ENCODE measurements at places on chromosomes 6 and 20.

DNA sequence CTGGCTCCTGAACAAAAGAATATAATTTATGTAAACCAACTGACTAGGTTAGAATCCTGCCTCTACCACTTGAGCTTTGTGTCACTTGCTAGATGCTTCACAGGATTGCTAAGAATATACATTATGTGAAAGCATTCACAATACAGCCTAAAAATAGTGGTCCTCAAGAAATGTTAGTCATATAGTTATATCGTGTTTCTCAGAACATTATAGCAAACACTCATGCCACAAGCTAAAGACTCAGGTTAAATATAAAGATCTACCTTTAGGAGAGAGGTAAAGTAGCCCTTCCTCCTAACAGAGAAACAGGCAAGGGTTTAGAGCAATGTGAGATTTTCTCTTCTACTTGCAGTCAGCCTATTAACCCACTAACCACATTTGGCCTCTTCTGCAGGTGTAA, 17.8 kb upstream of the ALDH8A1 start:
- no peak for ATAC-seq

GRCh38 chr6:128763599-128764300, 119.2 kb upstream of the LAMA2 start:
- no peak for ATAC-seq

GRCh38 chr6:140905724-140906123, 1227.0 kb upstream of the GJE1 start:
- ATAC-seq = no peak

- no peak for ATAC-seq
Measured at GRCh38 chr20:2987861-2988260, 55.6 kb upstream of the GNRH2 start.

GRCh38 chr6:170152989-170153388, 137.9 kb downstream of the DLL1 start:
- ATAC-seq = no peak

DNA sequence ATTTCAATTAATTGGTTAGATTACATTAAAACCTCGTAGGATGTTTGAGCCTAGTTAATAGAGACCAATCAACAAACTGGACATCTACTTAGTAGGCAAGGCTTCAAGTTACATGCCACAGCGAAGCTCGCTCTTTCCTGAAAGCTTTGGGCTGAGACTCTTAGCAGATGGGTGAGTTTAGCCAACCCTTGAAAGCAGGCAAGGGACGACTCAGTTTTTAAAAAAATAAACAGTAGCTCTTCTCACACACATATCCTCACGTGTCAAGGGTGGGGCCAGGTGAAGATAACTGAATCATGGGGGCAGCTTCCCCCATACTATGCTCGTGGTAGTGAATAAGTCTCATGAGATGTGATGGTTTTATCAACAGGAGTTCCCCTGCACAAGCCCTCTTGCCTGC, 775 bp downstream of the MTFR2 start:
- no peak for ATAC-seq

DNA sequence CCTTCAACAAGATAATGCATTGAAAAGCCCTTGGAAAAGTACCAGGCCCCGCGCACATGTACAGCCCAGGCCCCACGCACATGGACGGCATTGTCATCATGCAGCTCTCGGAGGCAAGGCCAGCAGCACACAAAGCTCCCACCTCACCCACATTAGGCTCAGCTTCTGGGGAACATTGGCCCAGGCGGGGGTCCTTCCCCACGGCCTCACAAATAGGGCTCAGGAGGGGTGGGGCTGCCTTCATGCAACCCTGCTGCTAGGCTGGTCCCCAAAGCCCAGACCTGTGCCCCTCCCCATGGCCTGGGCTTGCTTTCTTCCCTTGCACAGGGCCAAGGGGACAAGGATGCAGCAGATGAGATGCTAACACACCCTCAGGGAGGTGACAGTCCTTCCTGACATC, 26.7 kb downstream of the NPEPL1 start:
- no peak for ATAC-seq

- ATAC-seq = no peak
Measured at GRCh38 chr6:136566851-136567250, 16.6 kb upstream of the MAP7 start.

DNA sequence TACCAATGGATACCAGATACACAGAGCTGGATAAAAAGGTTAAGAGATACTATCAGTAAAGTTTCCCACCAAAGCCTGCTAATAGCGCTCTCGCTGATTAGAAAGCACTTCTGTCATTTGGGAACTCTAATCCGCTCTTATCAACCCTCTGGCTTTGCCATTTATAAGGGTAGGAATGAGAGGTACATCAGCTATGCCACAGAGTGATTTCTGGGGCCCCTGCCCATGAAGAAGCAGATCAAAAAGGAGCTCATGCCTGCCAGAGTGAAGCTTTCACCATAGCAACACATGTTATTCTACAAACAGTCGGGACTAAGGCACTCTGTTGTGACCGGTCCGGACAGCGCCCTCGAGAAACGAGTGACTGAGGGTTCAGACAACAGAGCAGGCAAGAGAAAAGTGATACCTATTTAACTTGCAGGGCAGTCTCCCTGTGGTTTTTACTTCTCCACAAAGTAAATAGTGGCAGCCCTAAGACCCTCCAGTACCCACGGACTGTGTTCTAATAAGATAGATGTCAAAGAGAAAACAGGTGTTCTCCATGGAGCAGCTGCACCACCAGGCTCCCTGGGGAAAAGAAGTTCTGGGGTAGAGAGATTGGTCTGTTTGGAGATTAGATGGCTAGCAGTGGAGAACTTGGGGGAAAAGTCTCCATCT, 5.6 kb downstream of the TRAM2 start:
- no peak for ATAC-seq

GRCh38 chr6:74936886-74937285, 269.0 kb downstream of the COL12A1 start:
- ATAC-seq = no peak

GRCh38 chr6:136762022-136762975, 30.0 kb downstream of the MAP3K5 start:
- no peak for ATAC-seq

GRCh38 chr20:46838011-46838410, 56.6 kb upstream of the EYA2 start:
- no peak for ATAC-seq

GRCh38 chr6:150169609-150170008, 26.8 kb downstream of the PPP1R14C start:
- peak; percentile 54 for ATAC-seq

- ATAC-seq = no peak
Measured at GRCh38 chr6:168088161-168089053, 9.4 kb upstream of the FRMD1 start.

- ATAC-seq = peak; percentile 13
Measured at GRCh38 chr6:1869308-1869707, 259.6 kb downstream of the FOXC1 start.

DNA sequence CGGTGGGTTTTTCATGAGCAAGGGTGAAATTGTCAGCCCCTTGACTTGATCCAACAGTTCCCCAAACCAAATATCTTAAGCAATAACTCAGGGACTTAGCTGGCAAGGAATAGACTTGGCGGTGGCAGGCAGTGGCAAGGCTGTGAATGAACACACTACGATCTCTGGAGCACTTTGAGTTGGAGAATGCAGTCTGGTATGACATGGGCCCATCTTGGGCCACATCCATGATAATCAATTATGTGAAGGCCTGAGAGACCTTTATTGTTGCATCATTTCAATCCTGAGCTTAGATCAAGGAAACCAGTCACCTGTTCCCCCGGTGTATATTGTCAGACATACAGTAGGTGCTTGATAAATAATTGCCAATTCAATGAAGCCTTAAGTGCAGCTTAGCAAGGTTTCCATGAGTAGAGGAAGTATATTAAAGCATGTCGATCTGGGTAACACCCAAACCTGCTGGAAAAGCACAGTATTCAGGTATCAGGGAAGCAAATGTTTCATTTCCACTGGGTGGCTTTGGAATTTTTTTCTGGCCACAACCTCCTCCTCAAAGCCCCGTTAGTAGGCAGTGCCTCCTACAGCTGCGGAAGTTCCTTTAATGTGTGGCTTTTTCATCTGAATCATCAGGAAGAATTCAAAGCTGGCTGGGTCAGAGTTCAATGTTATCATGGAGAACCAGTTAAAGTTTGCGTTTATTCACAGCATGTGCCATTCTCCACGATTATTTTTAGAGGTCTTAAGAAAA, 10.2 kb downstream of the CASS4 start:
- ATAC-seq = no peak

GRCh38 chr6:25010902-25011625, 75.3 kb upstream of the RIPOR2 start:
- ATAC-seq = no peak

DNA sequence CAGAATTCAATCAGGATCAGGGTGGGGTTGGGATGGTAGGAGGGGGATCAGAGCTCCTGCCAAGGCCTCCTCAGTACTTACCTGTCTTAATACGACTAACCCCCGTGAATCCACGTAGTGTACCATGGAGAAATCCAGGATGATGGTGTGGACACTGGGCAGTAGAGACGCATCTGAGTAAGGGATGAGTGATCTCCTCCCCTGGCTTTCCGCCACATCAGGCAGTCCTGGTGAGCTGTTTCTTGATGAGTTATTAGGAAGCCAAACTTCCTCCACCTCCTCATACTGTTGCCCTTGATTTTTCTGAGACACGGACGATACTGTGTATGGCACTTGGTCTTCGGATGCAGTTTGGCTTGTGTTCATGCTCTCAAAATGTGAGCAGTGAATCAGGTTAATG, 34.2 kb upstream of the SRPK1 start:
- ATAC-seq = no peak

GRCh38 chr6:99136488-99136887, 188.7 kb upstream of the FBXL4 start:
- no peak for ATAC-seq

- ATAC-seq = no peak
Measured at GRCh38 chr20:38350879-38351775, 4.8 kb downstream of the LBP start.

GRCh38 chr6:121670511-121670910, 235.1 kb downstream of the GJA1 start:
- ATAC-seq = no peak

GRCh38 chr6:3162565-3163247, 5.4 kb upstream of the TUBB2A start:
- ATAC-seq = peak; percentile 91

GRCh38 chr6:167238146-167238693, 52.9 kb upstream of the UNC93A start:
- ATAC-seq = no peak

GRCh38 chr6:66538551-66539135, 831.6 kb upstream of the EYS start:
- ATAC-seq = no peak

GRCh38 chr6:151275566-151275965, 35.8 kb downstream of the AKAP12 start:
- ATAC-seq = no peak

- ATAC-seq = no peak
Measured at GRCh38 chr6:140711019-140711613, 1336.7 kb upstream of the CITED2 start.

DNA sequence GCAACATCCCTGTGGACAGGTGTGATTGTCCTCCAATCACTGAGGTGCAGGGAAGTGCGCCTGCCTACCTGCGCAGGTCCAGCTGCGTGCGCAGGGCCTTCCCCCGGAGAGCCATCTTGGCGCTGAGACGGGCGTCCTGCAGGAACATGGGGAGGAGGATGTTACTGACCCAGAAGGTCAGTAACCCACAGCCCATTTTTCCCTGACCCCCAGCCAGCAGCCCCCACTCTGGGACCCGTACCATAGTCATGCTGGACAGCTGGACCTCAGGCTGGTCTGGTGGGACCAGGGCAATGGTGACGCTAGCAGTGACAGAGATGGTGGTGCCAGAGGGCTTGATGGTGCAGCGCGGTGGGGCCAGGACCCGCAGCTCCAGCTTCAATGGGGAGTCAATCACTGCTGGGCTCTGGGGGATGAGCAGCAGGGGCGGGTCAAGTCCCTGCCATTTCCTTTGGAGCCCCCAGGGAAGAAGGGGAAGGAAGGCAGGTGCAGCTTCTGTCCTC, 9.7 kb downstream of the PLTP start:
- no peak for ATAC-seq

GRCh38 chr6:2823104-2823850, 18.4 kb downstream of the SERPINB1 start:
- no peak for ATAC-seq

- no peak for ATAC-seq
Measured at GRCh38 chr20:46131396-46131795, 13.3 kb downstream of the CD40 start.

- ATAC-seq = no peak
Measured at GRCh38 chr6:36290668-36291620, 21.1 kb downstream of the PNPLA1 start.

DNA sequence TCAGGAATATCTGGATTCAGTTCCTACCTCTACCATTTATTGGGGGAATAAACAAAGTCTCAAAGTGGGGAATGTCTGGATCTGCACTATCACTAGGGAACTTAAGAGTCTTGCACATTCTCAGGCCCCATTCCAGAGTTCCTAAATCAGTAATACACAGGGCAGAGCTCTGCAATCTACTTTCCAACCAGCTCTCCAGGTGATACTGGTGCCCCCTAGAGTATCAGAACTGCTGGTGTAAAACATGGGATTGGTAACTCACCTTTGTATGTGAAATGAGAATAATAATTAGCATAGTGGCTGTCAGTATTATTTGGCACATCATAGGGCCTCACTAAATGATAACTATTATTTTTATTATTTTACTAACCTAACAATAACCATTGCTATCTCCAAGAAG, 278.8 kb upstream of the IMPG1 start:
- ATAC-seq = no peak

DNA sequence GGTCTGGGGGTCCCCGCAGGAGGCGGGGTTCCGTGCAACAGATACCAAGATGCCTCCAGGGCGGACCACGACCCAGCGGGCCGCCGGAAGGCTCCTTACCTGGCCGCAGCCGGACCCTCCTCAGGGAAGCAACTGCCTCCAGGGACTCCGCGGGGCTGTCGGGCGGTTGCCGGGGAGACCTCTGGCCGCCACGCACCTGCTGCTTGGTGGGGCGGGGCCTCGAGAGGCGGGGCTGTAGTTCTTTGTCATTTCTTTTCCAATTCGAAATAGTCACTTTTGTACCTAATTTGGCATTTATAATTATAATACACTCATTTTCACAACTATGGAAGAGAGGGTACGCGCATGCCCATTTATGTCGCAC, 647 bp downstream of the AK9 start:
- peak; percentile 70 for ATAC-seq

DNA sequence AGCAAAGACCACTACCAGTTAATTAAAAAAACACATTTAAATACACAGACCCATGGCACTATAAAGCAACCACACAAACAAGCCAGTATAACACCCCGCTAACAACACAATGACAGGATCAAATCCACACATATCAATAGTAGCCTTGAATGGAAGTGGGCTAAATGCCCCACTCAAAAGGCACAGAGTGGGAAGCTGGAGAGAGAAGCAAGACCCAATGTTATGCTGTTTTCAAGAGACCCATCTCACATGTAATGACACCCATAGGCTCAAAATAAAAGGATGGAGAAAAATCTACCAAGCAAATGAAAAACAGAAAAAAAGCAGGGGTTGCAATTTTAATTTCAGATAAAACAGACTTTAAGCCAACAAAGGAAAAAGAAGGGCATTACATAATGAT, 125.4 kb upstream of the PTCHD4 start:
- no peak for ATAC-seq

GRCh38 chr20:58557733-58558342, 42.6 kb upstream of the APCDD1L start:
- no peak for ATAC-seq

All from stimulated activated memory B cell treated with anti-CD40 and anti-IgM and Interleukin-4, amounts not matched to agents 10 μg/mL and 1 μg/mL and 100 μg/mL, for 72 hours (primary cell).